ENCODE measurements at places on chromosomes 16 and 17.
A peak's percentile ranks its signal among the peaks of the same experiment; 100 is the strongest.

- DNase-seq = peak; percentile 85
Observed at GRCh38 chr17:4948166-4948930, at the start of gene PFN1. PFN1 (minus strand) TSS chr17:4948530; CDS start chr17:4948394, 136 bp downstream.

DNA sequence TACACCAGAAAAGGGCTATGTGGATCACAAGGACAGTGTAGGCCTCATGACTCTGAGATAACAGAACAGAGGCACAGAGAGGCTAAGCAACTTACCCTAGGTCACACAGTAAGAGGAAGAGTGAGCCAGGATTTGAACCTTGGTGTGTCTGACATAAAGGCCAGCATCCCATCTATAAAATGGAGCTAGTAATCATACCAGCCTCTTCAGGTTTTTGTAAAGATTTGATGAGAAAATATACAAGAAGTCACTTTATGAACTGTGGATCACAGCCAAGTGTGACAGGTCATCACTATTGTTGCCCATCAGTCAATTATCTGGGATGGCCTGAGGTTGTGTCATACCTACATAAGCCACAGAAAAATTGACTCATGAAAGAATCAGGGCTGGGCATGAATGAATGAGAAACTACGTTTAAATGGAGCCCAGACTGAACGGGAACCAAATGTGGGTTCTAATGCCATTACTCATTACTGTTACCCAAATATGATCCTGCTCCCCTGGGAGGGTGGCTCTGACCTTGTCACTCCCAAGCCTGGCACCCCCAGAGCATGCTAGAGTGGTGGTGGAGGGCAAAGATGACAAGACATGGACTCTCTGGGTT, 21.0 kb downstream of the FBXO39 start:
- no peak for DNase-seq

- DNase-seq = no peak
Observed at GRCh38 chr17:27458524-27458908, 2.3 kb downstream of the KSR1 start.

- no peak for DNase-seq
Observed at GRCh38 chr16:78589331-78589730, 489.9 kb downstream of the WWOX start.

- DNase-seq = no peak
Observed at GRCh38 chr16:75701361-75701760, at the start of gene DUXB. DUXB (minus strand) TSS chr16:75701461; CDS start chr16:75701418, 43 bp downstream.

GRCh38 chr17:542943-543342, 171.7 kb downstream of the VPS53 start:
- no peak for DNase-seq

DNA sequence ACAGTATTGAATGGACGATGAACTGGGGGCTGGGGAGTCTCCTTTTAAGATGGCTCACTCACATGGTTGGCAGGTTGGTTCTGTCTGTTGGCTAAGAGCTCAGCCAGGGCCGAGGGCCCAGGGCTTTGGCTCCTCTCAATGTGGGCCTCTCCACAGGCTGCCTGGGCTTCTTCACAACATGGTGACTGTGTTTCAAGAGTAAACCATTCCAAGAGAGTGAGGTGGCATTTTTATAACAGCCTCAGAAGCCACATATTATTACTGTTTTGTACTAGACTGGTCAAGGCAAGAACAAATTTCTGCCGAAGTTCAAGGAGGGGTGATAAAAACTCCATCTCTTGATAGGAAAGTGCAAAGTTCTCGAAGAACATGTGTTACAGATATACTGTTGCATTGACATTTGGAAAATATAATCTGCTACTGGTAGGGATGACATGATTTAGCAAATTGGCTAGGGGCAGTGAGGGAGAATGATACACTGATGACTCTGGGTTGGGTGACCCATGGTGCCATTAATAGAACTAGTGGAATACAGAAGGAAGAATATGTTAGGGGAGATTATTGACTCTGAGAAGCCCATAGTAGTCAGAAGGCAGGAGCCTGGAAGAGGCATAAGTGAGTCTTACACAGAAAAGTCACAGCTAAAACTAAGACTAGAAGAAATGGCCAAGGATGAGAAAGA, 13.7 kb downstream of the KRABD2 start:
- DNase-seq = no peak

DNA sequence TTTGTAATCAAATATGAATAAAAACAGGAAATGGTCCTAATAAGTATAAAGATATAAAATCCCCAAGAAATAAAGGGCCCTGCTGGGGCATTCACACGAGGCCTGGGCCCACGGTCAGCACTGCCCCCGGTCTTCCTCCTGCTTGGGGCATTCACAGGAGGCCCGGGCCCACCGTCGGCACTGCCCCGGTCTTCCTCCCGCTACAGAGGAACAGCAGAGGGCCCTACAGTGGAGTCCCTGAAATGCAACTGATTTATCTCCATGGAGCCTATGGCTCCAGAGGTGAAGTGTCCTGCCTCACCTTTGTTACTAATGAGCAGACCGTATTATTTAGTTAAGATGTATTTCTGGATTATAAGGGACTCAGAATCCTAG, 46.5 kb downstream of the MAP1LC3B start:
- DNase-seq = no peak

- no peak for DNase-seq
Observed at GRCh38 chr17:41505007-41505808, at the start of gene KRT13. KRT13 (minus strand) TSS chr17:41505612; CDS start chr17:41505550, 62 bp downstream.

DNA sequence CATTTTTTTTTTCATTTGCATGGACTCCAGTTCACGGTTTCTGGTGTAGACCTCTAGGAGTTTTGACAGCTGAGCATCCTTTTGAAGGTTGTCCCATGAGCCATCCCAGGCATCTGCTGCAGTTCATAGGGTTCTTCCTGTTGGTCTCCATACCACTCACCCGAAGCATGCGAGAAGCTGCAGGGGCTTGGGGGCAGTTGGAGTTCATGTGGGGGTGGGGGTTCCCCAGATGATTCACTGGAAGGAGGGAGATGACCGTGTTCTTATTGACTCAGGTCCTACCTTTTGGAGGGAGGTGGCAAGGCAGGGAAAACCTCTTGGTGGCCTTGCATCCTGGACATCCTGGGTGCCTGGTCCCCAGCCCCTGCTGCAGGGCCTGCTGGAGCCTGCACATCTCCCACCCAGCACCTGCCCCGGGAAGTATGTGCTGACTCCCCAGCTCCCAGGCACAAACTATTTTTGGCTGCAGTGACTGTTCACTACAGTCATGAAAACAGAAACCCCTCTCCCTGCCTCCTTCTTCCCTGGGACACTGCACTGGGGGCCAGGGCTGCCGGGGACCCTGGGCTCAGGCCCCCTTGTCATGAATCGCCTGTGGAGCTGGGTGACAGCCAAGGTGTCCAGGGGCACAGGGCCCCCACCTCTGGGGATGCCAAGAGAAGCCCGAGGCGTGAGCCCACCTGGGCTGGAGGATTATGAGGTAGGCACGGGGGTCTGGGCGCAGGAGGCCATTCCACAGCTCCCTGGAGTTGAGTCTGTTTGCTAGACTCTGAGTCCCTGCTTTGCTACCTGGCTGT, 64.9 kb upstream of the LGALS9 start:
- DNase-seq = no peak

- DNase-seq = no peak
Observed at GRCh38 chr17:32355649-32356377, 5.9 kb downstream of the ZNF207 start.

GRCh38 chr17:32445074-32445415, 735 bp downstream of the PSMD11 start:
- peak; percentile 67 for DNase-seq

DNA sequence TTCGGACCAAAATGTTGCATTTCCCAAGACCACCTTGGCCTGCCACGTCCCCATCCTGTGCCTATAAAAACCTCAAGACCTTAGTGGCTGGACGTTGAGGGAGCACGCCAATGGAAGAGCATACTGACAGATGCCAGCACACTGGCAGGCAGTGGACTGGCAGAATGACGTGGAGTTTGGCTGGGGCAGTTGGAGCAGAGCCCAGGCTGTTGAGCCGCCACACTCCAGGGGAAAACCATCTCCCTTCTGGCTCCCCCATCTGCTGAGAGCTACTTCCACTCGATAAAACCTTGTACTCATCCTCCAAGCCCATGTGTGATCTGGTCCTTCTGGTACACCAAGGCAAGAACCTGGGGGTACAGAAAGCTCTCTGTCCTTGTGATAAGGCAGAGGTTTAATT, 494.1 kb downstream of the CDH11 start:
- no peak for DNase-seq

GRCh38 chr16:9077091-9077809, 14.2 kb upstream of the HAPSTR1 start:
- peak; percentile 59 for DNase-seq

DNA sequence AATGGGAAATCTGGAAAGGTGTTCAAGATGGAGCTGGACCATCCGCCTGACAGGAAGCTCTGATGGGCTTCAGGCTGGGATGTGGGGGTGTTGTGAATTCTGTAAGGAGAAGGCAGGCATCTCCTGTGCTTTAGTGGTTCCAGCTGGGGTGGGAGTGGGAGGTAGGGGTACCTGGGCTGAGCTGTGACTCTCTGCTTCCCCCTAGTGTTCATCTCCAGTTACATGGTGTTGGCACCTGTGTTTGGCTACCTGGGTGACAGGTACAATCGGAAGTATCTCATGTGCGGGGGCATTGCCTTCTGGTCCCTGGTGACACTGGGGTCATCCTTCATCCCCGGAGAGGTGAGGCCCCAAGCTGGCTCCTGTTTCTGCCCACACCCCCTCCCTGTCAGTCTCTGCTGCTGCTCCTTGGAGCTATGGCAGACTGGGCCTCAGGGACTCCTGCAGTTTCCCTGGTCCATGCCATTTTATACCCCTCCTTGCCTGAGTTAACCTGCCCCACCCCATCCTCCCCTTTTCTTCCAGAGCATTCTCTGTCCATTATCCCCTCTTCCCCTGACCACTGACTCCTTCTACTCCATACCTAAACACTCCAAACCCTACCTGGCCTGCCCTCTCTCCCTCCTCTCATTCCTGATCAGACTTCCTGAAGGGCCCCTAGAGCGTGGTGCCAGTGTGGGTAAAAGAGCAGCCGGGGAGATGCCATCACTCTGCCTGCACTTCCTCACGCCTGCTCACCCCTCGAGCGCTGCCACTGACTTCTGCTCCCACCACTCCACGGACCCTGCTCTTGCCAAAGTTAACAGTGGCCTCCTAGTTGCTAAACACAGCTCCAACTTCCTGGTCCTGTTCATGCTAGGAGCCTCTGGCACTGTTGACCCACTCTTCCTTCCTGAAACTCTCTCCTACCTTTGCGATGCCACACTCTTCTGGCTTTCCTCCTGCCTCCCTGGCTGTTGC, 3.4 kb downstream of the SPNS1 start:
- DNase-seq = no peak

GRCh38 chr16:69105501-69106361, at the start of gene HAS3:
HAS3 (plus strand) TSS chr16:69105653; CDS start chr16:69109396, 3,743 bp downstream.
- DNase-seq = peak; percentile 75

- DNase-seq = no peak
Observed at GRCh38 chr16:47949276-47949675, 206.5 kb downstream of the ABCC12 start.

- DNase-seq = no peak
Observed at GRCh38 chr17:29686993-29687590, 64.4 kb upstream of the CORO6 start.

DNA sequence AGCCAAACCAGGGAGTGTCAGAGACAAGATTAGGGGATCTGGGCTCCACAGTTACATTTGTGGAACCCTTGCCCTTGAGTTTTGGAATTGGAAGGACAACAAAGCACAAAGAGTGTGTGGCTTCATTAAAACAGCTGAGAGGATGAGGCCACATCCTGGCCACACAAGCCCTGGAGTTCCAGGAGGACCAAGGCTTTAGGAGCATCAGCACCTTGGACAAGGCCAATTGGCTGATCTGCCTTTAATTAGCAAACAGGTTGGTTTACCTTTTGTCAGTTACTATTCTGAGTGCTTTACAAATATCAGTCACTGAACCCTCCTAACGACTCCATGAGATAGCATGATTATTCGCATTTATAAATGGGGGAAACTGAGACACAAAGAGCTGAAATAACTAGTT, 54.7 kb downstream of the SLC6A2 start:
- no peak for DNase-seq

- DNase-seq = no peak
Observed at GRCh38 chr17:11366272-11366850, 125.3 kb downstream of the SHISA6 start.

- no peak for DNase-seq
Observed at GRCh38 chr16:35398180-35398579, 1938.8 kb downstream of the TP53TG3F start.

DNA sequence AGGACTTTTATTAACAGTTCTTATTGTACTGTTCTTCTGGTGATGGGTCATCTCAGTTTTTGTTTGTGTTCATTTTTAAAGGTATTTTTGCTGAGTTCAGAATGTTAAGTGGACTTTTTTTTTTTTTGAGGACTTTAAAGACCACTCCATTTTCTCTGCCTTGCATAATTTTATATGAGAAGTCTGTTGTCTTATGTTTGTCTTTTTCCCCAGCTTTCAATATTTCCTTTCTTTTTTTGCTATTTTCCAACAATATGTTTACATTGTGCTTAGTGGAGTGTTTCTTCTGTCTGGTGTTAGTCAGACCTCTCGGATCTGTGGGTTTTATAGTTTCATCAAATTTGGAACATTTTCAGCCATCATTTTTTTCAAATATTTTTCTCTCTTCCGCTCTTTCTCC, 290.0 kb upstream of the TNRC6C start:
- DNase-seq = no peak

- DNase-seq = no peak
Observed at GRCh38 chr16:19744670-19745069, 26.6 kb downstream of the IQCK start.

- DNase-seq = peak; percentile 85
Observed at GRCh38 chr16:49281843-49282642, 405 bp upstream of the CBLN1 start.

- no peak for DNase-seq
Observed at GRCh38 chr16:67915831-67916723, 15.6 kb downstream of the CTRL start.

GRCh38 chr16:70162041-70162451, 11.5 kb upstream of the CLEC18C start:
- DNase-seq = peak; percentile 60

DNA sequence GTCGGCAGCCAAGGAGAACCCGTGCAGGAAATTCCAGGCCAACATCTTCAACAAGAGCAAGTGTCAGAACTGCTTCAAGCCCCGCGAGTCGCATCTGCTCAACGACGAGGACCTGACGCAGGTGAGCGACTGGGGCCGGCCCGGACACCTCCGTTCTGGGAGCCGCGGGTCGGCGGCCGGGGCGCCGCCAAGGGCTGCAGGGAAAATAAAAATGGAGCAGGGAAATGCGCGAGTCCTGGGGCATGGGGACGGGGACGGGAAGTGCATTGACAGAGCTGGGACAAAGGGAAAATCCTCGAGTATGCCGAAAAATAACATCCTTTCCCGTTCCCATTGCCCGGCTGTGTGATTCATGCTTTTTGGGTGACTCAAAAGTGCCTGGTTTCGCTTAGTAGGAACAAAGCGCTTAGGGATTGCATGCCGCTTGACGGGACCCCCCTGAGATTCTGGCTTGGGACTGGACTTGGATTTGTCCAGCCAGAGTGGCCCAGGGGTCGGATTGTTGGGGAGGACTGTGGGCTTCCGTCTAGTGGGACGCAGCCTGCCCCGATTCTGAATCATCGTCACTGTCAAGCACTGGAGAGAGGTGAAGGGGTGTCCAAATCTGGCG, 699 bp downstream of the MPRIP start:
- DNase-seq = no peak

DNA sequence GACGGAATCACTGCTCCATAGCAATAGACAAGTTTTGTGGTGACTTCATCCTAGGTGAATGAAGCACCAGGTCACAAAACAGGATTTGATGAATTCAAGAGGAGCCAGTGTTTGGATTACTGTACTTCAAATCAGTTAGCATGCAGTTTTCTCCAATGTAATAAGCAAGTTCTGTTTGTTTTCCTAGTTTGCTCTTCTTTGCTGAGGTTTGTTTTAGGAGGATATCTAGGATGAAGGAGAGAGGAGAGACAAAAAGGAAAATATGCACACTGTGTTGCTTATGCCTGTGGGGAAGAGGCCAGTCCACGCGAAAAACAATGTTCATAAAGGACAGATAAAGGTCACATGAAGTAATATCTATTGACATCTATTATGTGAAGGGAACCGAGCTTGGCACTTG, 9.0 kb downstream of the KRT37 start:
- DNase-seq = no peak

All from LoVo (cell line).